ENCODE measurements at places on chromosomes 7 and 10.

DNA sequence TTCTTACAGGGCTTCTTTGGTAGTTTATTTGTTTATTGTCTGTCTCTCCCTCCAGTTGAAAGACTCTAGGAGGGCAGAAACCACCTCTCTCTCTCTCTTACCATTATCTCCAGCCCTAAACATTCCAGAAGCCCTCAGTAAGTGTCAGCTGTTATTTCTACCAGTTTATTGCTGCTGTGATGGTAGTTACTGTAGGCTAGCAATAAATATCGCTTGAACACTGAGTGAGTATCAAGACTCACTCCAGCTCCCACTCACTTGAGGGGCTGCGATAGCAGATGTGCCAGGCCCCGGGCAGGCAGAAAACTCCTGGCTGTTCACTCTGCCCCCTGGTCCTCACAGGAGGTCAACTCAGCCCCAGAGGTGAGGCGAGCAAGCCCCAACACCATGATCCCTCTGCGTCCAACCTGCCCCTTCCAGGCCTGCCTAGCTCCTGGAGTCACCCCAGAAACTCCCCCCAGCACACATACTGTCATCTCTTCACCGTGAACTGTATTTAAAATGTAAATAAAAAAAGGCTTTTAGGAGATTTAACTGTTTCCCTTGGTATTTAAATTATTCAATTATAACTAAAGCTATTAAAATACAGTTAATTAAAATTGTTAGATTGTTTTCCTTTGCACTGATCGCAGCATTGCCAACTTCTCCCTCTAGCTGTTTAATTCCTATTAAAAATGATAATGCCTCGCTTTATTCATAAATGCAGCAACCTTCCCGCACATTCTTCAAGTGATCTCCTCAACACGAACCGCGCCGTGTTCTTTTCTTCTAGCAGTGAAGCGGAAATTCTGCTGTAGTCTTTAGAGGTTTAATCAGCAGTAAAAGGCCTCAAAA is 321.1 kb upstream of the ZMIZ1 start:
- DNase-seq, result no peak

GRCh38 chr10:108523016-108523800 is 1358.7 kb upstream of the SORCS1 start:
- no peak for DNase-seq

DNA sequence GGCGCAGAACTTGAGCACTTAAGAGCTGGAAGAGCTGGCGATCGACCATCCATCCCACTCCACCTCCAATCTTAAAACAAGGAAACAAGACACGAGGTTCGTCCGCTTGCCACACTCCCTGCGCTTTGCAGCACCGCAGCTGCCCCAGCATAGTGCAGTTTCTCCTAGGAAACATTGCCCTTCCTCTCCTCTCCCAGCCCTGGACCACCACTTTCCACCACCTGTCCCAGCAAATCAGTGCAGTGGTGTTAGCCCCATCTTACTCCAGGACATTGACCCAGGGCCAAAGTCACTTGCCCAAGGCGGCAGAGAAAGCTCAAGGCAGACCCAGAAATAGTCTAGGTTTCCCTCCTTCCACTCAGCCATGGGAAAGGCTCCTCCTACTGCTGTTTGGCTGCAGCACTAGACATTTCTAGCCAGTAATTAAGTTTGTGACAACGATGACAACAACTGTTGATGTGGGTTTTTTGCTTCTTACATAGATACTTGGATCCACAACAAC is 1.5 kb upstream of the PARD3 start:
- no peak for DNase-seq

- no peak for DNase-seq
Measured at GRCh38 chr10:131662851-131663250, 238.0 kb upstream of the PPP2R2D start.

DNA sequence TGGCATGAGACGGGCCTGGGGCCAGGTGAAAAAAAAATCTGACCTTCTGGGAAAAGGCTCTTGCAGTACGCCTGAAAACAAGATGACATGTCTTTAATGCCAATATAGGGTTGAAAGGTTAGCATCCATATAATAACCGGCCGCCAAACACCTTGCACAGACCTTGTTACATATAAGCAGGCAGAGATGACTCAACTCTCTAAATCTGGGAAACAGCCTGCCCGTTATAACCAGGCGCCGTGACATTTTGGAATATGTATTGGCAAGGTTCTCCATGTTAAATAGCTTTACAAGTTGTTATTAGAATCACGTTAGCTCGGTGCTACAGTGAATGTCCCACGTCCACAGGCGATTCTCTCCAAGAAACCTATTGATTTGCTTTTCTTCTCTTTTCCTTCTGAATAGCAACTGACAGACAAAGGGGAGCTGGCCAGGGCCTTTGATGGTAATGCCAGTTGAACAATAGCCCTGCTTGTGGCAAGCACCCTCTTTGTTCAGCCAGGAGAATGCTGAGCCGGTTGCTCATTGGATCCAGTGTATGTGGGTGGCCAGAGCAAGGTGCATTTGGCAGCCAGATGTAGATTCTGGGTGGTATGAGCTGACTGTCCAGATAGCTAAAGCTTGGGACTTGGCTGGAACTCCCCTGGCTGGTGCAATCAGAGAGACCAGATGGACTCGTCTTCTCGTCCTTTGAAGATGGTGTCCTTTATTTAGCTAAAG is 80.1 kb upstream of the AUTS2 start:
- DNase-seq, result no peak

DNA sequence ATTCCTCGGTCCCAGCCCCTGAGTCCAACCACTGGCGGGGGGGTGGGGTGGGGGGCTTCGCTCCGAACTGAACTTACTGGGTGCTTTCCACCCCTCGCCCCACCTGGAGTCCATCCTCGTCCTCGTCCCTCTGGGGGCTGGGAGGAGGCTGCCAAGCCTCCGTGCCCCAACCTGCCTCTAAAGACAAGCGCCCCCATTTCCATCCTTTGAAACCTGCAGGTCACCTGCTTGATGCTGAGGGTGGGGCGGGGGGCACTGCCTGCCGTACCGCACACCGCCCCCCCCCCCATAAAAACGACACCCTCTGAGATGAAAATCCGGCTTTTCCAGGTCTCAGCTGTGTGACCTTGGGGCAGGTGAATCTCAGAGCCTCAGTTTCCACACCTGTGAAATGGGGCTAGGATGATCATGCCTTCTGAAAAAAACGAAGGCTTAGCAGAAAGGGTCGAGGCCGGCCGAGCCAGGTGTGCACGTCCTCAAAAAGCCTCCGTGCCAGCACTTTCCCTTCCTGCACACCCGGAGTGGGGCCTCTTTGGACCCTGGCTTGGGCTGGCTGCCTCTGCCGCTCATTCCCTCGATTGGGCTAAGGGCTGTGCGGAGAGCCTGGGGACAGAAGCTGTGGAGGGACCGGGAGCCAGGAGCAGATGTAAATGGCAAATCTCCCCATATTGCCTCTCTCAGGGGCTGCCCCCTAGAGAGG is 967 bp downstream of the ELFN1 start:
- DNase-seq, result no peak
